ENCODE measurements at places on chromosomes 13 and 19. TPM values are rescaled to one million over a fixed set of nuclear protein-coding genes. Genes with fewer than 3 reads are reported as not detected.
A peak's percentile ranks its signal among the peaks of the same experiment; 100 is the strongest.

Gene ELANE
- total RNA-seq = not detected

Gene FFAR3
- not detected for total RNA-seq

DNA sequence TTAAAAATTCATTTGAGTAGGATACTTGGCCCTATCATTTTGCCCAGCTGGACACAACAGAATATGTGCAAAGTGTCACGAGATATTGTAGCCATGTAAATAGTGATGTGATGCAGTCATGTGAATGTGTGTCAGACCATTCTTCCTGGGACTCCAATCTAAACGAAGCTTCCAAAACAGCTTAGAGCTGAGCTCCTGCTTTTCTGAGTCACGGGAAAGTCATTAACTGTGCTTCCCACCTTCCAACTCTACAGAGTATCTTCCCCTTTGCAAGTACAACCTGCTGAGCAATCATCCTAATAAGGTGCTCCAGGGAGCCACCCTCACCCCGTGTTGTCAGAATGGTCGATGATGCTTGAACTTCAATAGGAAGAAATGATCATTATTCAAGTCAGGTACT lies 294.7 kb downstream of the MYO16 start:
- H3K4me1 ChIP-seq = no peaks in the 10 kb centered on the region
- no peak for DNase-seq
- no peaks in the 10 kb centered on the region for H3K27me3 ChIP-seq
- H3K4me3 ChIP-seq = no peak overlapping the region

GRCh38 chr13:59677966-59678814 lies 485.5 kb downstream of the DIAPH3 start:
- no peaks in the 10 kb centered on the region for H3K4me1 ChIP-seq
- H3K27ac ChIP-seq = no peak overlapping the region
- DNase-seq = peak; percentile 42
- no peak overlapping the region for H3K4me3 ChIP-seq

- no peak for DNase-seq
- no peaks in the 10 kb centered on the region for H3K4me1 ChIP-seq
- no peaks in the 10 kb centered on the region for H3K36me3 ChIP-seq
- no peak overlapping the region for H3K27ac ChIP-seq
Measured at GRCh38 chr19:31070146-31071065, 278.8 kb downstream of the TSHZ3 start.

GRCh38 chr13:63249411-63250187 lies 1834.0 kb upstream of the PCDH20 start:
- no peaks in the 10 kb centered on the region for H3K27me3 ChIP-seq
- no peak overlapping the region for H3K4me3 ChIP-seq
- DNase-seq = no peak
- no peak overlapping the region for H3K27ac ChIP-seq
